GOT3 (cell line): ENCODE measurements at places on chromosomes 2 and 18.

DNA sequence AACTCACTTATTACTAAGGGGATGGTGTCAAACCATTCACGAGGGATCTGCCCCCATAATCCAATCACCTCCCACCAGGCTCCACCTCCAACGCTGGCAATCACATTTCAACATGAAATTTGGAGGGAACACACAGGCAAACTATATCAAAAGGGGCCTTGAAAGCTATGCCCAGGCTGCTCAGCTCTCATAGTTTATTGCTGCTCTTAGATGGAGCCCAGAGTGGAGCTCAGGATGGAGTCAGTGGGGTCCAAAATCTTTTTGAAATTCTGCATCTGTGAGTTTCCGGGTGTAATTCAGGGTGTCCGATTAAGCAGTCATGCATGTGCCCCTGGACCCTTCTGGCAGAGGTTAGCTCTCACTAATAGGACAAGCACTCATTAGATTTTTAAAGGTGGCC, 24.3 kb downstream of the RHOB start:
- no peak for DNase-seq

DNA sequence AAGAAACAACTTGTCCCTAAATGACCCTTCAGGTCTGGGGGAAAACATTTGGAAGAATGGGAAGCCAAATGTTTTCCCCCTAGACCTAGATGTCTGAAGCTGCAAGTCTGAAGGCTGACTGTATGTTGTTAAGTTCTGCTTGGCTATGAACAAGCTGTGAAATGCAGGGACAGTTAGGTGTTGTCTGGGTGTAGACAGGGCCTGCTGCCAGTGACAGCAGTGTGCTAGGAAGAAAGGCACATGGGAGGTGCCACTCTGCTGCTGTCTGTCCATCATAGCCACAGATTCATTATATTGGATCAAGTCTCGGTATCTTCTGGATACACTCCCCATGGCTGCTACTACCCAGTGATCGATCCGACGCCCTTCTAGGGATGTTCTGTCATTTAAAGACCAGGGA, 265.9 kb upstream of the PXDN start:
- DNase-seq, result no peak

GRCh38 chr2:84894758-84895520, 10.5 kb upstream of the TMSB10 start:
- no peak for DNase-seq

DNA sequence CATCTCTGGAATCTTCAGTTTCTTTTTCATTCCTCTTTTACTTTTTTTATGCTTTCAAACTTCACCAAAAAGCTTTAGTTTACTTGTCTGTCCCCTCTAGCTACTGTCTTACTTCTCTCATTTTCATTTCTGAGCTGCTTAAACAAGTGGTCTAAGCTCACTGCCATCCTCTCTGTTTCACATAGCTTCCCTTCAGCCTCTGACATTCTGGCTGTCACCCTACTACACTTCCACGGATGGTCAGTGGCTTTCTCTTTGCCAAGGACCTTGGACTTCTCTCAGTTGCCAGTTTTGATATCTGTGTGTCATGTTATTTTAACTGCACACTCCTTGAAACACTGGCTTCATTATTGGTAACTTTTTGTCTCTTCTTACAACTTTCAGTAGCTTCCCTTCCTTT, 176.1 kb downstream of the IKZF2 start:
- no peak for DNase-seq

DNA sequence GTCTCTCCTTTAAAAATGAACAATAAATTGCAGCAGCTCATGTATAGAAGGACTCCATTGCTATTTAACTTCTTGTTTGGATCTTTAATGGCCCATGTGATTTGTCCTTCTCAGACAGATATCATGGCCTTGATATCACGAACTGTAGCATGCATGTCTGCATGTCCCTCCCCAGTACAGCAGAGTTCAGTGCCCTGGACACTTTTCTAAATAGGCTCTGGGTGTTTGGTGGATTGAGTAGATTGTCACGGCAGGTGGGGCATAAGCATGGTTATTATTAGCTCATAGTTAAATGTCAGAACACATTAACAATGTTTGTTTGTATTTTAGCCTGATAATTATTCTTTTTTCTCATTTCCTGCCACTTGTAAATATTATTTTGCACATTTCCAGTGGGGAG, 118.3 kb downstream of the LRRTM1 start:
- no peak for DNase-seq

GRCh38 chr2:128930101-128930500, 611.4 kb upstream of the HS6ST1 start:
- DNase-seq, result no peak

DNA sequence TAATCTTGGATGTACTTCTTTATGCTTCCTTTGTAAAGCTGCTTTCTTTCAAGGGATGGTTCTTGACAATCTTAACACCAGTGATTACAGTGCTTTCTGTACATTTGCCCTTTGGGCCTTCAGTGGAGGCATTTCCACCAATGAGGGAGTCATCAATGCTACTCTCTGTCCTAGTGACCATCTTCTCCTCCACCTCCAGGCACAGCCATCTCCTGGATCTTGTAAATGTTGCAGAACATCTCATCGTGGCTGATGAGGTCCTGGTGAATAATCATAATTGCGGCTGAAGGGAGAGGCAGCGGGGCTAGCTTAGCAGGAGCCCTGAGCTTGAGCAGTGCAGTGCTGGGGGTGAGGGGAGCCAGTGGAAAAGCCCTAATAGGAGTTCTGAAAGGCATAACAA, 32.5 kb downstream of the IDH1 start:
- peak; percentile 6 for DNase-seq

DNA sequence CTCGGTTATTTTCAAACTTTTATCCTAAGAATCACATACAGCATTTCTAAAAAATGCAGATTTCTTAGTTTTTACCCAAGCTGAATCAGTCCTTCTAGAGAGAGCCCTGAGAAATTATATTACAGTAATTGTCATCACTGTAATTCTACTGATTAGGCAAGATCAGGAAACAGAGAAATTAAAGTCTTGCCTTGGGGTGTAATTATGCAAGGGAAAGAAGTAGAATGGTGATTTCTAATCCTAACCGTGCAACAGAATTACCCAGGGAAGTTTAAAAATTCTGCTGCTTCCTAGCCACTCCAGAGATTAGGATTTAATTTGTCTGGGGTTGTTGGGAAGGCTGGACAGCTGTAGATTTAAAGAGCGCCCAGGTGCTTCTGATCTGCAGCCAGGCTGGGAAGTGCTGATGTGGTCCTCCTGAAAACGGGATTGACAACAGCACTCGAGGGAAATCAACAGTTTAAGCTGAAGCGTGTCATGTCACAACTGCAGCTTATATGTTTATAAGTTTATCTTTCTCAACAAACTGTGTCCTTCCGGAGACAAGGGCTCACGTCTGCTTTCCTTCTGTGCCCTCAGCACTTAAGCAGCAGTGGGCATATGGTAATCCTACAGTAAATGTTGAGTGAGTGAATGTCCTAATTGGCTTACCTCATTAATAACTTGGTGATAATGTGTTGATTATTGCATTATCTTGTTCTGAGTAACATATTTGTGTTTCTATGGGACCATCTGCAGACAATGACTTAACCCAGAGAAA, 671.9 kb upstream of the SOX11 start:
- DNase-seq, result no peak

- no peak for DNase-seq
Measured at GRCh38 chr2:64581777-64582539, 57.8 kb downstream of the AFTPH start.

GRCh38 chr18:72848503-72849237, 19.1 kb downstream of the NETO1 start:
- no peak for DNase-seq

DNA sequence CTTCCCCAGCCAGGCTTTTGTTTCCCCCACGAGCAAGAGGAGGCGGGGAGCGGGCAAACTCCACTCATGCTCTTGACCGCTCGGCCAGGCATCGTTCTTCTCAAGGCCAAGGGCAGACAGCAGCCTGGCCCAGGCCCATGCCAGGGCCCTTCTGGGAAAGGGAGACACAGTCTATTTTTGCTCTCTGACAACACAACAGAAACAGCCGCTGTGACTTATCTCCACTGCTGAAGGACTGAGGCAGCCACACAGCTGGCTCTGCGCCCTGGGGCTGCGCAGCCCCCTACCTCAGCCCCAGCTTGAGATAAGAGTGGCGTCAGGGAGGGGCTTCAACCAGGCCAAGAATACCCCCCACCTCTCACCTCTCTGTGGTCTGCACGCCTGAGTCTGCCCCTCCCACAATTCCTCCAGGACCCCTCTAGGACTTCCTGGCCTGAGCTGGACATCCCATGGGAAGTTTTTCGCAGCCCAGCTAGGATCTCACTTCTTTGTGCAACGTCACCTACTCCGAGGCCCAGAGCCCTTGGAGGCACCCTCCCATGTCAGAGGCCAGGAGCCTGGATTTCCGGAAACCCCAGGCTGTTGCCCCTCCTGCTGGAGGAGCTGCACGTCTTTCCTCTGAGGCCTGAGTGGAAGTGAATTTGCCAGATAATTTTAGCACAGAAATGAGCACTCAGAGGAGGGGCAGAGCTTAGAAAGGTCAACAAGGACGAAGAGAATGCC, 118.9 kb upstream of the OTOS start:
- no peak for DNase-seq

DNA sequence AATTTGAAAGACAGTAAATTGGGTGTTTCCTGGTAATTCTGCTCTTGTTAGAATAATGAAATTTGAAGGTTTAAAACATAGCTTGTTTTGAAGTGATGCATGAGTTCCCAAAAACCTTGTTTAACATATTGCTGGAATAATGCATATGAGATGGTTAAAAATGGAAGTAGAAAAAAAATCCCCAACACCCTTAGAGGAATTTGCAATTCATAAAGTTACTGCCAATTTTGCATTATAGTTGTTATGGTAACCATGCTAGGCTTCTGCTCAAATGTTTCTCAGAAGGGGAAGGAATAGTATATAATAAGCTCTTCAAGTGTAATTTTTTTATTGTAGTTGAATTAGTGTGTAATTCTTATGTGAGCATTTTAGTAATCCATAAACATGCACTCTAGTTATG, 49.1 kb downstream of the FASTKD2 start:
- no peak for DNase-seq

DNA sequence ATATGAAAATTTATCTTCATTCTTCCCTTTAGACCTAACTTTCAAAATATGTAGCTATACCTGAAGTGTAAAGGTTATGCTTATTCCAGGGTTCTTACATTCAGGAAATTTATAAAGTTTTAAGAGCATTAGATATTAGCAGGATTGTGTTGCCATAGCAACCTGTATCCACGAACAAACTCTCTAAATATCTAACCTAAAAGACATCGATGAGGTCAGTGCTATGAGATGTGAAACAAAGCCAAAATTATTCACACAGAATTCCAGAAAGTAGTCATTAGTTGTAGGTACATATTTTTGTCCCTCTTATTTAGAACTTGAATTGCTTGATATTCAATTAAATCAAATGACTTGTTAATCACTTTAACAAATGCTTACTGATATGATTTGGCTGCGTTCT, 705.3 kb downstream of the SOCS6 start:
- DNase-seq, result no peak

GRCh38 chr2:209473930-209474419, 50.1 kb downstream of the MAP2 start:
- DNase-seq, result no peak

GRCh38 chr18:31679133-31679742, 5.1 kb downstream of the B4GALT6 start:
- DNase-seq, result no peak

- no peak for DNase-seq
Measured at GRCh38 chr2:65344689-65345088, 87.7 kb downstream of the SPRED2 start.

- DNase-seq, result no peak
Measured at GRCh38 chr2:204264085-204264553, 281.2 kb upstream of the PARD3B start.

DNA sequence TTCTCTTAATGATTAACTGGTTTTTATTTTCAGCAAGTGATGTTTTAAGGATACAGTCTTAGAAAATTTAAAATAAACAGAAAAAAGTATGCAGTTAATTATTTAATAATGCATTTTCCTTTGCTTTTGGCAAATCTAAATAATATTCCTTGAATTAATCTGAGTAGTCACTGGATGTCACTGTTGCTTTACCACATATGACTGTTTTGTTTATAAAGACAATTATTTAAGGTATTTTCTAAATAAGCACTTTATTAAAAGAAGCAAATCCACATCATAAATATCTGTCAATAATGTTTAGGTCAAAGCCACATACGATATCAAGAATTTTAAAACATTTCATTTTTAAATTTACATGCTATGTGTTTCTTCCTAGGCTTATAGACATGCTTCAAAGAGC, 40.6 kb upstream of the TFPI start:
- DNase-seq, result no peak

DNA sequence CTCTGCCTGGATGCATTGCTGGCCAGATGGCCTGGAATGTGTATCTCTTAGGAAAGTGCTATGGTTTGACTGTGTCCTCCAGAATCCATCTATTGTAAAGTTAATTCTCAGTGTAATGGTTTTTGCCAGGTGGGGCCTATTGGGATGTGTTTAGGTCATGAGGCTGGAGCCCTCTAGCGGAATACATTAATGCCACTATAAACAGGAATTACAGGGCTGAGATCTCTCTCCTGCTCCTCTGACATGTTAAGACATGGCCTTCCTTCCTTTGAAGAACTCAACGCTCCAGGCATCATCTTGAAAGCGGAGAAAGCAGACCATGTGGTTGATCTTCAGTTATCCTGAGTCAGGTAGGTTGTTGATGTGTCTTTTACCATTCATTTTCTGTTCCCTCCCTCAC, 276.4 kb downstream of the RPIA start:
- no peak for DNase-seq

- no peak for DNase-seq
Measured at GRCh38 chr2:6203291-6203959, 511.2 kb downstream of the SOX11 start.

- DNase-seq, result no peak
Measured at GRCh38 chr2:178928077-178928476, 120.9 kb upstream of the TTN start.

DNA sequence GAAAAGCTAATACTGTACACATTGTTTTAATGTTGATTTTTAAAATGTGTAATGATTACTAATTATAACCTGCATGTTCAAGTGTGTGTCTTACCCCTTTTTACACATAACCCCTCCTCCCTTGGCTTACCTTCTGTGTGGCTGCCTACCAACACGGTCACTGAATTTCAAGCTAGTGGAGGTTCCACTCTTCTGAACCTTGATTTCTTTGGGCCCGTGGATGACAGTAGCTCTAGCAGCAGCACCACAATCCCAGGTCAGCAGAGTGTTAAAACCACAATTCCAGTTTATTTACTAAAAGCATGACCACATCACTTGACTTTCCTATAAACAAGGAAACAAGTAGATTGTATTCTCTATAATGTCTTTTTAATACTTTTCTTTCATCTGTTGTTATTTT, 56.9 kb downstream of the AFTPH start:
- DNase-seq, result no peak

DNA sequence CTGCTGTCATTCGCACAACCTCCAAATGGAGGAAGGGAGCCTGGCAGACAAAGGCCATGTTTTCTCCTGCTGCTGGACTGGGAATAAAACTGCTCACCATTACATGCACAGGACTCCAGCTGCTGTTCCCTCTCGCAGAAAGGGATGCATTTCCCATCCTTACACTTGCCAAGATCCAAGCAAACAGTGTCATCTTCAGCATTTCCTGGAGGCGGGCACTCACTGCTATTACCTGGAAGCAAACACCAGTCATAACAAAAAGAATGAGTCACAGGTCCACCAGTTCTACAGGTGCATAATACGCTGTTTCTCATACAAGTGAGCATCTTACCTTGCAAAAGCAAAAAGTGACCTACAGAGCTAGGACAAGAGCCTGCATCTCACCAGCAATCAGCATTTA, 22.7 kb downstream of the IAH1 start:
- DNase-seq, result no peak
